ENCODE measurements at places on chromosomes 6 and 20. TPM values are rescaled to one million over a fixed set of nuclear protein-coding genes. Genes with fewer than 3 reads are reported as not detected.

DNA sequence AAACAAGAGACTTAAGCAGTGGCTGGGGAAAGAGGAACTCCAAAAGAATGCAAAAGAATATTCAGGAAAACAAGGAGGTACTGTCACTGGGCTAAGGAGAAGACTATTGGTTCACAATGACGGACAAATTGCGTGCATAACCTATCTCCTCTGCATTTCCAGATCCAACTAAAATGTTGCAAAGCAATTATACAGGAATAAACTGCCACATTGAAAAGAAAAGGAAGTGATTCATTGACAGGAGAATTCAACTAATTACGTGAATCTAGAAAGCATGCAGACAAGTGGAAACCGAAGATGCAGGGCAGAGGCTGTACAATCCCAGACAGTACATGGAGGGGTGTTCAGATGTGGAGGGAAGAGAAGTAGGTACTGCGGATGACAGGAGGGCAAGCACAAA lies 152.8 kb upstream of the RIPOR2 start:
- no peak for DNase-seq
- H3K4me3 ChIP-seq, result no peak overlapping the region
- no peak overlapping the region for H3K27ac ChIP-seq
- no peaks in the 10 kb centered on the region for H3K4me1 ChIP-seq

Gene MTFR2
- total RNA-seq, result 25.7 TPM

DNA sequence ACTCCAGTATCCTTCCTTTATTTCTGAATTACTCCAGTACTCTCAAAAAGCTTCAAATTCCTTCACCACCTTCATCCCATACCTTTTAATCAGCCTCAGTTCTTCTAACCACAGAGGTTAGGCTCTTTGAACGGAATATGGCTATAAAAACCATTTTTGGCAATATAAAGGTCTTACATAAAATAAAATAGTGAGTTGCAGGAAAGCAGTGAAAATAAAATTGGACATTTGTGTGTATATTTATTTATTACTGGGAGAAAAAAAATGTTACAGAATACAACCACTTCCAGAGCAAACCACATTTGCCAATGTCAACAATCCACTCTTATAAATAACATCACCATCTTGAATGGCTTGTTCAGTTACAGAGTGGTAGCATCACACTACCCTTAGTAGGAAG lies 7.7 kb downstream of the HDDC2 start:
- peaks cover 97% of the 10 kb centered on the region for H3K36me3 ChIP-seq
- peaks cover 25% of the 10 kb centered on the region for H3K4me1 ChIP-seq
- H3K27ac ChIP-seq, result no peak overlapping the region
- H3K4me3 ChIP-seq, result no peak overlapping the region
- H3K27me3 ChIP-seq, result no peaks in the 10 kb centered on the region

GRCh38 chr6:25010902-25011625 lies 75.3 kb upstream of the RIPOR2 start:
- H3K27me3 ChIP-seq, result 0 out of 2 replicates have a peak, but pooled peaks cover 5% of the 10 kb centered on the region
- no peaks in the 10 kb centered on the region for H3K36me3 ChIP-seq
- DNase-seq, result no peak
- H3K4me3 ChIP-seq, result no peak overlapping the region

Gene BEND6
- total RNA-seq, result 0.74 TPM

DNA sequence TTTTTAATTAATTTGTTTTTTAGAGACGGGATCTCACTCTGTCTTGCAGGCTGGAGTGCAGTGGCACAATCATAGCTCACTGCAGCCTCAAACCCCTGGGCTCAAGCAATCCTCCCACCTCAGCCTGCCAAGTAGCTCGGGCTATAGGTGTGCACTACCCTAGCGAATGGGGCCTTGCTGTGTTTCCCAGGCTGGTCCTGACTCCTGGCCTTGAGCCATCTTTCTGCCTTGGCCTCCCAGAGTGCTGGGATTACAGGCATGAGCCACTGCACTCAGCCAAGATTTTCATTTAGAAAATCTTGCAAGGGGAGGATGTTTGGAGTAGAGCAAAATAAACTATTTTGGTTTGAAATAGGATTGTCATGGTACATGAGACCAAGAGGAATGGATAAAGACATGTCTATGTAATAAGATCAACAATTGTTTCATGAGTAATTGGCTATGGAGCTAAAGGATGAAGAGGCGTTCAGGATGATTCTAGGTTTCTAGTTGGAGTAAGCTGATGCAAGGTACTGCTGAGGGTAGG lies 237.8 kb downstream of the UST start:
- no peaks in the 10 kb centered on the region for H3K4me1 ChIP-seq
- DNase-seq, result no peak
- H3K27me3 ChIP-seq, result peaks cover 13% of the 10 kb centered on the region
- H3K4me3 ChIP-seq, result no peak overlapping the region
- H3K36me3 ChIP-seq, result no peaks in the 10 kb centered on the region

Gene PROKR2
- total RNA-seq, result not detected

GRCh38 chr20:59579404-59580145 lies 24.8 kb upstream of the PHACTR3 start:
- no peak for DNase-seq
- H3K36me3 ChIP-seq, result no peaks in the 10 kb centered on the region
- H3K4me3 ChIP-seq, result no peak overlapping the region

- DNase-seq, result no peak
- no peaks in the 10 kb centered on the region for H3K36me3 ChIP-seq
- H3K27me3 ChIP-seq, result peaks cover 14% of the 10 kb centered on the region
- H3K4me3 ChIP-seq, result no peak overlapping the region
- H3K4me1 ChIP-seq, result no peaks in the 10 kb centered on the region
Measured at GRCh38 chr6:137414599-137414998, 79.6 kb downstream of the OLIG3 start.

GRCh38 chr6:147881432-147881831 lies 372.9 kb downstream of the SAMD5 start:
- H3K36me3 ChIP-seq, result no peaks in the 10 kb centered on the region
- H3K4me1 ChIP-seq, result no peaks in the 10 kb centered on the region
- no peak for DNase-seq
- H3K4me3 ChIP-seq, result no peak overlapping the region

DNA sequence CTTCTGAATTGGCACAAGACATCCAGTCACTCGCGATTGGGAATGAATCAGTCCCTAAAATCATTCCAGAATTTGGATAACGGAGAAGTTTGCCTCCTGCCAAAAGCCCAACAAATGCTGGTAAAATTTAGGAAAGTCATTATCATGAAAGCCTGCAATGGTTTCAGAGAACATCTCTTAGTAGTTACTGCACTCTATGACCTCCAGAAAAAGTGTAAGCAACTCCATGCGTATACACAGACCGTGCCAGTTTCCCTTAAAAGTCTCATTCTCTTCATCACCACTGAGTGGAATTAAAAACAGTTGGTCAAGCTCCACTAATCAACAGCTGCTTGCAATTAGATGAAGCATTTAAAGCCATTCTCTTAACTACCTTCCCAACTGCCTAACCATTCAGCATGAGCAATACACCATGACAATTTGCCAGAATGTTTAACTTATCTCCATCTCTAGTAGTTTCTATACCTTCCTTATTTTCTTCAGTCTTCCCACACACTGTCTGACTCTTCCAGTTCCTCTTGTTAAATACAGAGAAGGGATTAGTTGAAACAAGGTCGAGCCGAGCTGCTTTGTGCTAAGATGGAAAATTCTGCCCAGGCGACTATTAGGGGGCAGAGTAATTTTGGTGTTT lies 183.6 kb upstream of the PRDM1 start:
- H3K36me3 ChIP-seq, result no peaks in the 10 kb centered on the region
- H3K4me1 ChIP-seq, result peaks cover 11% of the 10 kb centered on the region
- DNase-seq, result no peak
- H3K27ac ChIP-seq, result no peak overlapping the region
- H3K4me3 ChIP-seq, result no peak overlapping the region

Gene TMEM200A
- total RNA-seq, result 0.04 TPM

Gene SPAG4
- total RNA-seq, result 9.6 TPM

Gene SLC35D3
- total RNA-seq, result not detected

DNA sequence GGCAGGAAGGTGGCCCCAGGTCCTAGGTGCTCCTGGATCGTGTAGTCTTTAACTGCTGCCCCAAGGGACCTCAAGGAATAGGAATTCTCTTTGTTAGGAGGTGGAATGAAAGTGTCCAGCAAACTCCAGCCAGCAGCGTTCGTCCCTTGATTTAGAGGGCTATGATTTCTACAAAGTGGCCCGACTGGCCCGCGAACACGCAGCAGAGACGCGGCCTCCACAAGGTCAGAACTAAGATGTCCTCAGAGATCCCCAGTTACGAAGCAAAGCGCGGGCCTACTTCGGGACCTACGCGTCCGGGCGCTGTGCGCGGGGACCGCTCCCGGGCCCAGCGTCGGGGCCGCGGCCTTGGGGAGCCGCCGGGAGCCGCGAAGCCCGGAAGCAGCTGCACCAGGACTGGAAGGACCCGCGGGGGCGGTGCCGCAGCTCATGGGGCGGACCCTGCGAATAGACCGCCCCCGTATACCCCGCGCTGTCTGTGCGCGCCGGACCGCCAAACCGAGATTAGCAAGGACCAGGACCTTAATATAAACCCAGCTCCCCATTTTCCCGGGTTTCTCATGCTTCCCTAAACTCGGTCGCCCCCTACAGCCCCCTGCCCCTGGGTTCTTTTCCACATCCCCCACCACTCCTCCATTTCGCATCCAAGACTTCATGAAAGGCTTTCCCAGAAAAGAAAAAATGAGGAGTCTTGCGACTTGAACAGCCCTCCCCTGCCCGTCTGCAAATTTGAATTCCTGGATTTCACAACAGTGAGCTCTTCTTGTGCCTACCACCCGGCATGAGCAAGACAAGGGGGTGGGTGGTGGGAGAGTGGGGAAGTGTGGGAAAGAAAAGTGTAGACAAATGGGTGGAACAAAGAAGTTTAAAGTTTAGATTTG lies at the start of gene C6orf47:
C6orf47 (minus strand) TSS at position 398 of the 881 bp plus-strand sequence. CDS start 831 bp downstream, outside the sequence.
- peaks cover 59% of the 10 kb centered on the region for H3K36me3 ChIP-seq
- H3K4me1 ChIP-seq, result peaks cover 65% of the 10 kb centered on the region
- peak within 1 kb of the TSS; percentile 52 for H3K4me3 ChIP-seq
- H3K27ac ChIP-seq, result peak within 1 kb of the TSS; percentile 80

DNA sequence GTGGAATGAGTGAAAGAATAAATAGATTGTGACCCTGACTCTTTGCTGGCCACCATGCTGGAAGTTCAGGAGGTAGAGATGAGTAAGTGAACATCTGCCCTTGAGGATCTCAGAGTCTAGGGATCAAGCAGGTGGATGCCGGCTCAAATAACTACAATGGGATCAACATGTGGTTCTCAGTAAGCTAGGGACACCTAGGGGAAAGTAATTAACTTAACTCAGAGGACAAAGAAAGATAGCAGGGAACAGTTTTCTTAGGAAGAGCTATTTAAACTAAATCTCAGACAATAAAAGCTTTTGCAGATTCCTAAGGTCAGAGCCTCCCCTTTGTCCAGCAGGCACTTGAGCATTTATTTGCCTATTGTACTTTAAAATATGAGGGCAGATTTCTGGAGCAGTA lies 29.1 kb downstream of the SLC13A3 start:
- peaks cover 5% of the 10 kb centered on the region for H3K4me1 ChIP-seq
- DNase-seq, result no peak
- no peaks in the 10 kb centered on the region for H3K36me3 ChIP-seq
- no peaks in the 10 kb centered on the region for H3K27me3 ChIP-seq
- no peak overlapping the region for H3K4me3 ChIP-seq

Gene FHL5
- not detected for total RNA-seq

DNA sequence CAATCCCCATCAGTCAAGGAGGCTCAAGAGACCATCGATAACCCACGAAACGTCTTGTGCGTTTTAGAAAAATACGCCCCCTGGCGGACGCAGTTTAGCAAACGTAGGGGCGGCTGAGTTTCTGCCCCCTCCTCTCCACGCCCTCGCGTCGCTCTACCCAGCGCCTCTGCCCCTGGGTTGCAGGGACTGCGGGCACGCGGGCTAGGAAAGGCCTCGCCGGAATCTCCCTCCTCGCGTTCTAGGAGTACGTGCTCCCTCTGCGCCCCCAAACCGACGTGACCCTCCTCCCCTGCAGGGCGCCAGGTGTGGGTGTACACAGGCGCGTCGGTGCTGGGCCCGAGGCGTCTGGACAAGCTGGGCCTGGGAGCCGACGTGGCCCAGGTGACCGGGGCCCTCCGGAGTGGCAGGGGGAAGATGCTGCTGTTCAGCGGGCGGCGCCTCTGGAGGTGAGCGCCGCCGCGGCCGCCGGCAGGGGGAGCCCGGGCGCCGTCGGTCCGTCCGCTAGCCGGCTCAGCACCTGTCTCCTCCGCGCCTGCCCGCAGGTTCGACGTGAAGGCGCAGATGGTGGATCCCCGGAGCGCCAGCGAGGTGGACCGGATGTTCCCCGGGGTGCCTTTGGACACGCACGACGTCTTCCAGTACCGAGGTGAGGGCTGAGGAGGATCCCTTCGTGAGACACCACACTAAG lies 5.3 kb downstream of the MMP9 start:
- peaks cover 25% of the 10 kb centered on the region for H3K27me3 ChIP-seq
- peak; percentile 86 for DNase-seq
- no peaks in the 10 kb centered on the region for H3K36me3 ChIP-seq
- H3K27ac ChIP-seq, result no peak overlapping the region

DNA sequence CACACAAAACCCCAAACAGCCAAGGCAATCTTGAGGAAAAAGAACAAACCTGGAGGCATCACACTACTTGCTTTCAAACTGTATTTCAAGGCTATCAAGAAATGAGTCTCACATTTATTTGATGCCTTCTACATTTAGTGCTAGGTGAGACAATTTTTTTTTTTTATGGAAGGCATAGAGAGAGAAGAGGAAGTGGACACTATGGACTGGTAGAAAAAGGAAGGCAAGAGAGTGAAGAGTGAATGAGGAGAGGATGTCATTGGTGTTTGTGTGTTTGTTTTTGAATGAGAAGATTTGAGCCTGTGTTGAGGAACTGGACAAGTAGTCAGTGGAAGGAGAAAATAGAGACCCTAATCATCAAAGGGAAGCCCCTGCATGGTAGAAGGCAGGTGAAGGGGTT lies 182.0 kb upstream of the JAG1 start:
- DNase-seq, result no peak
- H3K4me3 ChIP-seq, result no peak overlapping the region
- H3K27ac ChIP-seq, result no peak overlapping the region
- H3K36me3 ChIP-seq, result no peaks in the 10 kb centered on the region

Gene FGD2
- not detected for total RNA-seq

- DNase-seq, result no peak
- H3K36me3 ChIP-seq, result no peaks in the 10 kb centered on the region
- H3K4me3 ChIP-seq, result no peak overlapping the region
- H3K4me1 ChIP-seq, result peaks cover 24% of the 10 kb centered on the region
Measured at GRCh38 chr20:37333848-37334318, 12.1 kb upstream of the SRC start.

Gene RSPO4
- 0.09 TPM for total RNA-seq

All from K562 (cell line).